NCI-H345 (cell line): ENCODE measurements at places on chromosomes 16 and 17.

DNA sequence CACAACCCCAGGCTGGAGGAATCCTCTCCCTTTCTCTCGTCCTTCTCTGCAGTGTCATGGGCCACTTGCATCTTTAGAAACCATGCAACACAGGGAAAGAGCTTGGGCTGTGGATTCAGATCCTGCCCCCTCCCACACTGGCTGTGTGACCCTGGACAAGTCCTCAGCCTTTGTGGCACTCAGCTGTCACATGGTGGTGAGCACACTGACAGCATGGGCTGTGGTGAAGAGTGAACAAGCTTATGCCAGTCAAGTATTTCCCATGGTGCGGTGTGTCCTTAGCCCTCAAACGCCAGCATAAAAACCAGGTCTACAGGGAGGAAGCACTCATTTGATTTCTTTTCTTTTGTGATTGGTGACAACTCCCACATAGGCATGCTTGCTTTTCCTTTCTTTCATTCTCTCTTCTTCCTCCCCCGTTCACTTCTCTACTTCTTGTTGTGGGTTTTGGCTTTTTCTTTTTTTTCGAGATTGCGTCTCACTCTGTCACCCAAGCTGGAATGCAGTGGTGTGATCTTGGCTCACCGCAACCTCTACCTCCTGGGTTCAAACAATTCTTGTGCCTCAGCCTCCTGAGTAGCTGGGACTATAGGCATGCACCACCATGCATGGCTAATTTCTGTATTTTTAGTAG lies 314.2 kb downstream of the CPPED1 start:
- DNase-seq: no peak

DNA sequence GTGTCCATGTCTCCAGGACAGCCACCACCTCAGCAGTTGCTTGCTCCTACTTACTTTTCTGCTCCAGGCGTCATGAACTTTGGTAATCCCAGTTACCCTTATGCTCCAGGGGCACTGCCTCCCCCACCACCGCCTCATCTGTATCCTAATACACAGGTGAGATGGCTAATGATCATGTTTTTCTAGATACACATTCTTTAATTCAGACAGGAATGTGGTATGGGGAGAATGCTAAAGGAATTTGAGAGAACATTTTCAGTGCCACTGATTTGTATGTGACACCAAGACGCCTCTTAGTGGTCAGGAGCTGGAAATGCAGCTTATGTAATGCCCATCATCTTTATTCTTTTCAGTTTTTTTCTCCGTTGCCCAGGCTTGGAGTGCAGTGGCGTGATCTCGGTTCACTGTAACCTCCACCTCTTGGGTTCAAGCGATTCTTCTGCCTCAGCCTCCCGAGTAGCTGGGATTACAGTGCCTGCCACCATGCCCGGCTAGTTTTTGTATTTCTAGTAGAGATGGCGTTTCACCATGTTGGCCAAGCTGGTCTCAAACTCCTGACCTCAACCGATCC lies 8.9 kb upstream of the RAPGEFL1 start:
- DNase-seq: peak; percentile 24

DNA sequence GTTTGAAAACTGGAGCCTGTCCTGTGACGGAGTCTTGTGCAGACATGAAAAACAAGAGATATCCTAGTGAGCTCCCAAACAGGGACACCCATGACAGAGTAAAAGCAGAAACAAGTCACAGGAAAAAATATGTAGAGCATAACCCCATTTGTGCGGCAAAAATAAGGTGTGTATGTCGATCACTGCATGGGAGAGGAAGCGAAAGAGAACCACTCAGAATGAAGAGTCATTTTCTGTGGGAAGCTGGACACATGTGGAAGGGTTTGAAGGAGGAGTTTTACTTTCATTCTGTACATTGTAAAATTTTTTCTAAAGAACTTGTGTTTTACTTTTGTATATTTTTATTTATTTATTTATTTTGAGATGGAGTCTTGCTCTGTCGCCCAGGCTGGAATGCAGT lies 72.1 kb downstream of the JPH3 start:
- no peak for DNase-seq

- DNase-seq: no peak
Observed at GRCh38 chr17:58741121-58741625, 14.5 kb upstream of the PPM1E start.

DNA sequence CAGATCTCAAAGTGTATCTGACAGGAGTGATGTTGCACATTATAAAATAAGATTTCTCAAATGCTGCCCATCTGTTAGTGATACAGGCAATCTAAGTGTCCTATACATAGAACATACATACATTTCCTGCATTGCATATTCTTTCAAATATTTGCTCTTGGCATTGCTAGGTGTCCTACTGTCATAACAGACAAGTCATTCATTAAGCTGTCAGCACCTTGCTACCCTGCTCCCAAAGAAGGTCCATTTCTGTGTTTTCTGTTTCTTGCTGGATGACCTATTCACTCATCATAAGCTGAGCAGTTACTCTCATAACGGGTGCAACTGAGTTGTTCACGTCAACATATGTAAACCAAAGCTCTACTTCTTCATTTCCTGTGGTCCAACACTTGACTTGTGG lies 719.0 kb downstream of the KCNJ2 start:
- no peak for DNase-seq

DNA sequence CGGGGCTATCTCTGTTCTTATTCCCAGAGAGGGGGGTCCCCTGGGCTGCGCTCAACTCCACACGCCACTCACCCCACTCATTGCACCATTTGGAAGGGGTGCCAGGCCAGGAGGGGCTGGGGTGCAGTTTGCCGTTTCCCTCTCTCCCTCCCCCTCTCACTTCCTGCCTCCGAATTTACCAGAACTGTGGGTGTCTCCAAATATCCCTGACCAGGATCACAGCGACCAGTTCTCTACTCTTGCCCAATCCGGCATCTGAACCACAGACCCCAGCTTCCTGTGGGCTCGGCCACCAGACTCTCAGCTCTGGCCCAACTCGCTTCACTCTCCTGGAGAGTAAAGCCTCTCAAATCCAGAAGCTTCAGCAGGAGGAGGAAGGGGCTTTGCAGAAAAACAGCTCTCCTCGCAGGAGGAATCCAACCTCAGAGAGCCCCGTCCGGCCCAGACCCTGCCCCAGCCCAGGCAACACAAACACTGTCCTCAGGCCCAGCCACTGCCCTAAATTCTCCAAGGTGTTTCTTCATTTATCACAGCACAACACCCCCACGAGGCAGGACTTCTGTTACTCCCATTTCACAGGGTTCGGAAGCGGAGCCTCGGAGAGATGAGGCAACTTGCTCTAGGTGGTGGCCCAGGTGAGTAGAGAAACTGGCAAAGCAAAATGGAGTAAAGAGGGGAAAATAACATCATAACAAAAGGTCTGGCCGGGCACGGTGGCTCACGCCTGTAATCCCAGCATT lies 423 bp upstream of the ASGR2 start:
- no peak for DNase-seq

GRCh38 chr17:46836500-46836899 lies 14.9 kb upstream of the WNT9B start:
- no peak for DNase-seq

DNA sequence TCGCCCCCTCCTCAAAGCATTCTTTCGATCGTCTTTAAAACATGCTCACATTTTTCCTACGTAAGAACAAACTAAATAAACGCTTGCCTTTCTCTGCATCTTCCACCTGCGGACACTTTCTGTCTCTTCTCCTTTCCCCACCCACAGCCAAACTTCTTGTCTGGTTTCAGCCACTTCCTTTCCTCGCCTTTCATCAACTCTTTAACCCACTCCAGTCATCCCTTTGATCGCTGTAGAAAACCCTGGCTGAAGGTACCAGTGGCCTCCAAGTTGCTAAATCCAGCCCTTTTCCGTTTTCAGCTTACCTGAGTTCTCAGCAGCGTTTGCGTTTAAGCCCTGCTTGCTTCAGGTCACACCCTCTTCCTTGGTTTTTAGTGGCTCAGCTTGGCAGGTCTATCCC lies 483 bp downstream of the RPA1 start:
- peak; percentile 12 for DNase-seq

- peak; percentile 51 for DNase-seq
Observed at GRCh38 chr17:6654841-6655731, 3.5 kb downstream of the C17orf100 start.

DNA sequence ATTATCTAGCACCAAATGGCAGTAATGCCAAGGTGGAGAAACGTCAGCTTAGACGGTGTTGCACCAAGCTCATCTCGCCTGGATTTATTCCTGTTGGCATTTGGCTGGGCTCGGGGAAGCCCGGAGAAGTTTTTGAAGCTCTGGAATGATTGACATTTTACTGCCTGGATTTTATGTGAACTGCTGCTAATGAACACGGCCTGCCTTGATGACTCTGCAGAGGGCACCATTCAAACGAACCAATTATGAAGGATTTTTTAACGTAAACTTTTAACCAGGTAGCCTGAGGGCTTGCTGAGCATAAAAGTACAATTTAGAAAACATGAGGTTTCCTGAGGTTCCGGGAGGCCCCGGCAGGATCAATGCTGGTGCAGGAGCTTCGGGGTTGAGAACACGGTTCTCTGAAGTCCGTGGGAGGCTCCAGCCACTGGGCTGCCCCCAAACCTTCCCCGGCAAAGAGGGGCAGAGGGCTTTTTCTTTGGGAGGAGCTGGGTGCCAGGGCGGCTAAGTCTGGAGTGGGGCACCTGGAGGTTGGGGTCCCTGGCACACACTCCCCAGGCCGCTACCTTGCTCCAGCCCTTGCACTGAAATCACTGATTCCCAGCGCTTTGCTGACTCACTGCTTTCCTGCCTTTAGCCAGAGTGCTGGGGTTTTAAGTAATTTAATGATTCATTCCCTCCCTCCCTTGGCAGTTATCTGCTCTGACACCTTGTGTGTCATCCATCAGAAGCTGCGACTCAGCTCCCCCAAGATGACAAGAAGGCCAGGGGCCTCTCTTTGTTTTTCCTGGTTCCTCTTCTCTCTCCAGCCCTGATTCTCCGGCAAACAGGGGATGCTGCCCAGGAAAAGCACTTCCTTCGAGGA lies 161.2 kb upstream of the IRX3 start:
- DNase-seq: no peak

GRCh38 chr16:4693956-4694641 lies 737 bp downstream of the NUDT16L1 start:
- DNase-seq: peak; percentile 36

GRCh38 chr17:44496815-44497214 lies 6.4 kb downstream of the GPATCH8 start:
- no peak for DNase-seq

DNA sequence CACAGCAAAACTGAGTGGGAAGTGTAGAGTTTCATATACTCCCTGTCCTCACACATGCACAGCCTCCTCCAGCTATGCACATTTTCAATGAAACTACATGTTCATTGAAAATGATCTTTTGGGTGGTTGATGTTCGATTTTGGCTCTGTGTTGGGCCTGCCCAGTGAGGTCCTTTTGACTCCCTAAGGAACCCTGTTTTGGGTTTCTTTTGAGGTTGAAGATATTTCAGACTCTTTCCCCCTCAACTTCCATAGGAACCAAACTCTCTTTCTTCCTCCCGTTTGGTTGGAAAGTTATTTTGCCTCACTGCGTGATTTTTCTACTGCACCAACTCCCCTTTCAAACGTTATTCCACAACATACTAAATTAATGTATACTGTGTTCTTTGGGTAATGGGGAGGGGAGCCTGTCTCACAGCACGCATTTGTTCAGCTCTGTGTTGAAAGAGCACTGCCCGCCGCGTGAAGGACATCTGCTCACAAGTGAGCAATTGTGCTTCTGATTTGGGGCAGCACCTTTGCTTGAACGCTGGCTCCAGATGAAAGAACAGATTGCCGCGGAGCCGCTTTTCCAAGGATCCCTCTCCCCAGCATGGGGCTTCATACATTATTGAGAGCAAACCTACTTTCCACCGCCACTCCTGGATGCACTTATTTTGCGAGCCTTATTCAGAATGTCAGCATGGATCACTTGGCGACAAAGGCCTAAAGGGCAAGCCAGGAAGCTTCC lies 385.9 kb downstream of the WWOX start:
- DNase-seq: peak; percentile 10

- no peak for DNase-seq
Observed at GRCh38 chr16:11144122-11144521, 111.9 kb downstream of the SOCS1 start.

DNA sequence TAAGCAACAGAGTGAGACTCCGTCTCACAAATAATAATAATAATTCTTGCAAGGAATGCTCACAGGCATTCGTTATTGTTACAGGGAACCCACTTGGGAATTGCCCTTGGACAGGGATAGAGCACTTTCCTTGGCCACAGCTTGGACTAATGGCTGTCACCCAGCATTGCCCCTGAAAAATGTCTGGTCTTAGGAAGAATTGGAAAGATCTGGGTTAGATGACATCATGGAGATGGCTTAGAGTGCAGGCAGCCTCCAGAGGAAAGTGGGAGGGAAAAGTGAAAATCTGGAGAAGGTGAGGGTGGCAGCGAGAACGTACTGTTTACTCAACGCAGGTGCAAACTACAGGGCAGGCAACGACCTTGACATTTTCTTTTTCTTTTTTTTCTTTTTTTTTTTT lies 59.3 kb upstream of the MRTFB start:
- DNase-seq: no peak

DNA sequence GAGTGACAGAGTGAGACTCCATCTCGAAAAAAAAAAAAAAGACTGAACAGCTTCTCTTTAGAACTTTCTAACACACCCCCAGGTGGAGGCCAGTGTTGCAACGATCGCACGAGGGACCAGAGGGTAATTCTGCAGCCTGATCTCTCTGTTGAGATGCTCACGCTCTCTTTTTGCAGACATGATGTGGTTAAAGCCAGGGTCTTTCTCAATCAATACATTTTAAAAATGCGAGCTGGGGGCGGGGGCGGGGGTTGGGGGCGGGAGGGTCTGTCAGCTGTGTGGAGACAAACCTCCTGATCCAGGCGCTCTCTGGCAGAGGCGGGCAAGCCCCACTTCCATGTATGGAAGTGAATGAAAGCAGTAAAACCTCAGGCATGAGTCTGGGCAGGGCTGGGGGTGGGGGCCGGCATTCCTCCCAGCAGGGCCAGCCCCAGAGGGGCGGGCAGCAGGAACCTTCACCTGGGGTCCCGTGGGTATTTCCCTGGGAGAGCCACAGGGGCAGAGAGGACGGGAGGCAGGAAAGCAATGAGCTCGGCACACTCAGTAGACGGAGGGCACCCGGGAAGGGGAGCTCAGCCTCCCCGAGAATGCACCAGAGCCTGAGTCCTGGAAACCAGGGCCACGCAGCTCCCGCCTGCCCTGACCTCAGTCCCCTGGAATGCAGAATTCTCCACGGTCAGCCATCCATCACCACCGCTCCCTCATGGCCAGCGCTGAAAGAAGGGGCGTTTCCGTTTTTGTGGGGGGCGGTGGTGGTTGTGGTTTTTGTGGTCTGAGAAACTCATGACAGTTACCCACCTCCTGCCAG lies 28.0 kb downstream of the NXN start:
- DNase-seq: no peak

- DNase-seq: no peak
Observed at GRCh38 chr16:56371660-56371937, 53.7 kb downstream of the AMFR start.

GRCh38 chr17:74403512-74404137 lies 28.3 kb upstream of the GPRC5C start:
- DNase-seq: no peak

GRCh38 chr16:69320740-69321073 lies 9.6 kb downstream of the VPS4A start:
- DNase-seq: no peak

- peak; percentile 8 for DNase-seq
Observed at GRCh38 chr16:3094289-3095027, 4.6 kb downstream of the ZSCAN10 start.

- DNase-seq: no peak
Observed at GRCh38 chr17:77295241-77295853, 154.6 kb downstream of the SEC14L1 start.

GRCh38 chr16:6406028-6406427 lies 926.6 kb upstream of the RBFOX1 start:
- no peak for DNase-seq

GRCh38 chr16:66551348-66551759 lies 1.0 kb upstream of the CKLF start:
- DNase-seq: peak; percentile 59

- DNase-seq: no peak
Observed at GRCh38 chr17:64001763-64002529, 3.8 kb downstream of the PRR29 start.
